NCI-H2081 treated with DMSO at 0.1 percent for 48 hours (cell line): ENCODE measurements at places on chromosomes 12 and 14.

GRCh38 chr12:126535971-126536370 lies 1470.7 kb downstream of the AACS start:
- no peak for DNase-seq

DNA sequence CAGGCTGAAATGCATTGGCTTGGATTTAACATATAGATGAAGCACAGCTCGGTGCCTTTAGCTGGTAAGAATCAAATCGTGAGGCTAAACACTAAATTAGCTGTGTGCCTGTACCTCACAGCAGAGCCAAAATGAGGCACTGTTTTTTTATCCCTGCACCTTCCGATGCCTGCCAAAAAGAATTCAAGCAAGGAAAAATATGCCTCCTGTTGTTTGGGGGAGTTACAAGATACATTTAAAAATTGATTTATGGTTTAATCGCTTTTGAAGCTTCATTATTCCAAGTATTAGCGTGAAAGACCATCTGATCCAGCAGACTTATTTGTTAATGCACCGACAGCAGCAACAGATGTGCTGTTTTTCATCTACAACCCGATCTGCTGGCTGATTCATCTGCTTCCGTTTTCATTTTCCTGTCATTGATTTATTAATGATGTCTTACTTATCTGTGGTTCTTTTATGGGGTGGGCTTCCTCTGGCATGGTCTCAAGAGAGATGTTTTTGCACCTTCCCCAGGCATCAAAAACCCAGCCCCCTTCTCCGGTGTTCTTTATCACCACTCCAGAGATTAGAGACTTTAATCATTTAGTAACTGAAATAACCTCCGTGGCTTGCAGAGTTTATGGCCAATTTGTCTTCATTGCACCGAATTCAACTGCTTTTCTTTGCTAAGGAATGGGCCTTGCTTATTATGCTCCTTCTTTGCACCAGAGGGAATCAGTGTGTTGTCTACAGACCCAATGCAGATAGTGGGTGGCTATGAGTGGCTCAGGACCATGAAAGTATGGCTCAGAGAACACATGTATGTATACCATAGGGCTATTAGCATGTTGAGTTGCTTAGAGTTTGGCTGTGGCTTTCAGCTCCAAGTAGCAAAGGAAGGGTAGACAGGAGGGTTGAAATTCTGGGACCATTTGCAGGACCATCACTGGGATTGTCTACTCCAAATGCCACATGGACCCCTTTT lies 166.8 kb upstream of the TMEM260 start:
- DNase-seq, result no peak

DNA sequence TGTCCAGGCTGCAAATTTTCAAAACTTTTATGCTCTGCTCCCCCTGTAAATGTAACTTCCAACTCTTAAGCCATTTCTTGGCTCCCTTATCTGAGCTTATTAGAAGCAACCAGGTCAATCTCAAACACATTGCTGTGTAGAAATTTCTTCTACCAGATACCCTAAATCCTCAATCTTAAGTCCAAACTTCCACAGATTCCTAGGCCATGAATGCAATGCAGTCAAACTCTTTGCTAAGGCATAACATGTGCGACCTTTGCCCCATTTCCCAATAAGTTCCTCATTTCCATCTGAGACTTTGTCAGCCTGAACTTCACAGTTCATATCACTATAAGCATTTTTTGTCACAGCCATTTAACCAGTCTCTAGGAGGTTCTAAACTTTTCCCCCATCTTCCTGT lies 64.5 kb downstream of the TMTC3 start:
- DNase-seq, result no peak

DNA sequence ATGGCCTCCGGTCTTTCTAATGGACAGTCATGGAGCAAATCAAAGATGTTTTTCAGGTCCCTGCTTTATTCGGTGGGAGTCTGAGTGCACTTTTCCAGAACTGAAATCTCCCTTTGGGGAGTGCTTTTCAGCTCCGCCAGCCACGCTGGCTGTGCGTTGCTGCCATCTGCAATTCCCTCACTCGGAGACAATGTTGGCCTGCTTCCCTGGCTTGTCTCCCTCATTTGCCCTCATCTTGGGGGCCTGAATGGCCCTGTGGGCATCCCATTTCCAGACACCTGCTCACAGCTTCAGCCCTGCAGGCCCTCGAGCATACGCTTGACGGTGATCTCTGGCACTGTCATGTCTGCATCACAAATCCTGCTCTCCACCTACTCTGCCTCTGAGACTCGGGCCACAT lies 103.8 kb downstream of the CCDC92 start:
- DNase-seq, result no peak

GRCh38 chr12:25797386-25797785 lies 161.1 kb upstream of the RASSF8 start:
- DNase-seq, result no peak

DNA sequence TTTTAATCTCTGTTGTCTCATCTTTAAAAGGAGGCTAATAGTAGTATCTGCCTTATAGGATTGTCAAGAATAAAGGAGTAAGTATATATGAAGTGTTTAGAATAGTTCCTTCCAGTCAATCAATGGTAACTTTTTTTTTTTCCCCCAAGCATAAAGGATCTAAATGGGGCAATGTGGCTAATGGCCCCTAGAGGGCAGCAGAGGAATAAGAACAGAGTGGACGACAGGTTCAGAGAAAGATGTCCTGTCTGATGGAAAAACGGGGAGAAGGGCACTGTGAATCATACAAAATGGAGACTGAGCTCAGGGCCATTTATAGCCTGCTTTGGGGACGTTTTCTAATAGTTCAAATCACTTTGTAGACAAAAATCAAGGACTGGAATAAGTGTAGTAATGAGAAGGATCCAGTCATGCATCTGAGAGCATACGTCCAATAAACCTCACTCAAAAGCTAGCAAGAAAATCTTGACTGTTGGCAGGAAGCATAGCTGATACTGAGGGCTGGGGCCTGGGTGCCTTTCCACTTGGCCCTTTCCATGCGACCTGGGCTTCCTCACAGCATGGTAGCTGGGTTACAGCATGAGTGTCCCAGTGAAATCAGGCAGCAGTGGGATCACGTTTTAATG lies 51.3 kb downstream of the IFNG-AS1 start:
- peak; percentile 15 for DNase-seq

- DNase-seq, result no peak
These were observed 237.1 kb downstream of the ACSS3 start for GRCh38 chr12:81314903-81315531.

DNA sequence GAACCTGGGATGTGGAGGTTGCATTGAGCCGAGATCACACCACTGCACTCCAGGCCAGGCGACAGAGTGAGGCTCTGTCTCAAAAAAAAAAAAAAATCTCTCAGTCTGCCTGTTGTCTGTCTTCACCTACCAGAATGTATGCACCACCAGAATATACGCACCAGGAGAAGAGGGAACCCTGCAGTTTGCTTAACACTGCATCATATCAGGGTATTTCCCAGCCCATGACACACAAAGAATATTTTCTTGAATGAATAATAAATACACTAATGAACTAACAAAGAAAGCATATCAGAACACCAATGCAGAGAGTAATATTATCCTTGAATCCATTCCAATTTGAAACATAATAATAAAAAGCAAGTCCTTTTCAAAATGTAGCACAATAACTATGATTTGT lies 44.2 kb upstream of the FOXN3 start:
- DNase-seq, result no peak

DNA sequence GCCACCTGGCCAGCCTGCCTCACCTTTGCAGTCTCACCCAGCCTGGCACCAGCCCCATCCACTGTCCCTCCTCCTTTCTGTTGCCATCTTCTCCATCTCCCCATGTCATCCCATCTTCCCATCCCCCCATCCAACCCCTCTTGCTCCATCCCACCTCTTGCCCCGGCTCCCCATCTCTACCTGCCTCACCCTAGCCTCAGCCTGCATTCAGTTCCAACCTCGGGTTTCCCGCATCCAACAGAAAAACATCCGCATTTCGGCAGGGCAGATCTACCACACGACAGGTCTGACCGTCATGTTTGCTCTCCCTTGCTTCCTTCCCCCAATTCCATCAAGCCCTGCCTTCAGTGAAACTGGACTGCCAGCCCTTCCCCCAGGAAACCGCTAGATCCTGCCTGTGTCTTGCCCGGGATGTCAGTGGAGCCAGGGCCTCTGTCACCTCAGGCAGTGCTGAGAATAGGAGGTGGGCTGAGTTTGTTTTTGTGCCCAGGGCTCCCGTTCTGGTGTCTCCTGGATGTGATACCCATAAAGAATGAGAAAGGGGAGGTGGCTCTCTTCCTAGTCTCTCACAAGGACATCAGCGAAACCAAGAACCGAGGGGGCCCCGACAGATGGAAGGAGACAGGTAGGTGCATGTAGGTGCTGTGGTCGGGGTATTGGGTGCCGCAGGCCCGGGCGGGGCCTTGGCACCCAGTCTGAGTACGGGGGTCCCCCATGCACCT lies 2.5 kb downstream of the KCNH3 start:
- no peak for DNase-seq

DNA sequence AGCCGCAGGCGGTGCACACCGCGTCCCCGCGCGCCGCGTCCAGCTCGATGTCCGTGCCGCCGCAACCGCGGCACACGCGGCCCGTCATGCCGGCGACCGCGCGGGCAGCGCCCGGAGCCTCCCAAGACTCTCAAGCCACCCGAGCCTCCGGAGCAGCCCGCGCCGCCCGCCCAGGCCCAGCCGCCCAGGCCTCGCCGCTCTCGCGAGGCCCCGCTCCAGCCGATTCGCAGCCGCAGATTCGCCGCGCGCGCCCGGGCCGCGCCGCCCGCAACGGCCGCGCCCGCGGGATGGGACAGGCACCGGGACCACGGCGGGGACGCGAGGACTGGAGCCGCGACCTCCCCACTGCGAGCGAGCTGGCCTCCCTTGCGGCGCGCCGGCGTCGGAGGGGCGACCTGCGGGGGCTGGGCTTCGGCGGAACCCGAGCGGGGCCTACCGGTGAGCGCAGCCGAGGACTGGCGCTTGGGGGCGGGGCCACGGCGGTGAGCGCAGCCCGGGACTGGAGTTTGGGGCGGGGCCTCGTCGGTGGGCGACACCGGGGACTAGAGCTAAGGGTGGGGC lies at the start of gene BRF1:
Gene BRF1 (minus strand): TSS at position 460 of the 561 bp plus-strand sequence. CDS start 372 bp downstream, at position 88.
- no peak for DNase-seq

GRCh38 chr12:7099290-7099996 lies 7.2 kb upstream of the C1R start:
- DNase-seq, result peak; percentile 88

GRCh38 chr12:93115646-93116045 lies 186.6 kb upstream of the EEA1 start:
- DNase-seq, result no peak

DNA sequence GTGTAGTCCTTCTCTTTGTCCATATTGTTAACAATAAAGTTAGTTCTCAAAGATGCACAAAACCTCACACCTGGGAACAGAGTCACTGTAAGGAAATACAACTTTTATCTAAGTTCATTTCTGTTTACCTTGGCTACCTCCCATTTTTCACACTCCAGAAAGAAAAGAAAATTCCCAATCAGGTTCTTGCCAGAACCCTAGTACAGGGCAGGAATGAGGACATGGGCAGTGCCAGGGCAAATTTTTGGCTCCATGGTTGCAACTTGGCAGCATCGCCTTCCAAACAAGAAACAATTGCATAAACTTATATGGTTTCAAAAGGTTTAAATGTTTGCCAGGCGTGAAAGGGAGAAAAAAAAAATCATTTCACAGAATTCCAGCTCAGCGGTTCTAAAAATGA lies 296.3 kb upstream of the PRKD1 start:
- DNase-seq, result no peak
